Keratinocyte (primary cell): ENCODE measurements at places on chromosomes 11 and 22.

- DNase-seq = no peak
Measured at GRCh38 chr11:102955624-102956023, at the start of gene MMP13. TSS of gene MMP13 (minus strand) at chr11:102955732. CDS start at chr11:102955705, 27 bp downstream.

DNA sequence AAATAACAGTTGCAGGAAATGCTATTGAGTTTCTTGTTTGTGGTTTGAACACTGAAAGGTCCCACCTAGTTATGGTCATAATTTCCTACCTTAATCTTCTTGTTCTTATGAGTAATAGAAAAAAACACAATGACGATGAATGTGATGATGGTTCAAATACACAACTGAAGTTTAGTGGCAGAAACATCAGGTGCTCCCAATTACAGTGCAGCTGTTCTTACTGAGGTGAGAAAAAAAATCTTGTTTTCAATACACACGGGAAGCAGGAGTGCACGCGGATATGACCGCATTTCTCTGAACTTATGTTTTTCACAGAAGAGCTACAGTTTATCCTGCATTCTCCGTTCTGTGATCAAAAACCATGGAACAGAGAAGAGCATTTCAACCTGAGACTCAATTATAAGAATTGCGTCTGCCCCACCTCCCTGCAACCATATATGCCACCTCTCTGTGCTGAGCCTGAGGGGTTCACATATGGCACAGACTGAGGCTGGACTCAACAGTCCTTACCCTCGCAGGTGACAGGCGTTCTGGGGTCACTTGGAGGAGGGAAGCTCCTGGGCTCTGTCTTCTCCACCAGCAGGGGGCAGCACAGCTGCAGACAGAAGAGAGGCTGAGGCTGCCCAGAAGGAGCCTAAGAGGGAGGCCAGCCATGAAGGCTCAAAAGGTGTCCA, 99.7 kb upstream of the IGLL5 start:
- DNase-seq = no peak

DNA sequence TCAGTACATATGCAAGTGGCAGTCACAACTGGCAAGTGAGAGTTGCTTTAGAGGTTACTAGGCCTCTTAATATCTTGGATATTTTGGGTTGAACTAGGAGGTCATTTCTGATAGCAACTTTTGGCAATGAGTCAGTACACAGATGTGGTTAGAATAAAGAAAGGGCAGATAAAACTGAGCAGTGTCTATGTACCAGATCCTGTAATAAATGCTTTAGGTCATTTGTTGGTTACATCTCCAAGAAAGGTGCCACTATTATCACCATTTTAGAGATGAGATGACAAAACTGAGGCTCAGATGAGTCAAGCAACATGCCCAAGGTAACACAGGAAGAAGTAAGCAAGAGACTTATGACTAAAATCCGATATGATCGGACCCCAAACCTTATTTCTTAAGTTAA, 25.0 kb downstream of the MAML2 start:
- DNase-seq = no peak

GRCh38 chr11:45450189-45450588, 164.0 kb upstream of the SYT13 start:
- no peak for DNase-seq

- no peak for DNase-seq
Measured at GRCh38 chr11:133747409-133747808, 97.9 kb downstream of the SPATA19 start.

- no peak for DNase-seq
Measured at GRCh38 chr11:62994775-62995174, 10.0 kb upstream of the SLC22A6 start.

- DNase-seq = no peak
Measured at GRCh38 chr11:44443836-44444769, 121.4 kb upstream of the CD82 start.

GRCh38 chr11:36210529-36210928, 78.7 kb downstream of the COMMD9 start:
- DNase-seq = no peak

DNA sequence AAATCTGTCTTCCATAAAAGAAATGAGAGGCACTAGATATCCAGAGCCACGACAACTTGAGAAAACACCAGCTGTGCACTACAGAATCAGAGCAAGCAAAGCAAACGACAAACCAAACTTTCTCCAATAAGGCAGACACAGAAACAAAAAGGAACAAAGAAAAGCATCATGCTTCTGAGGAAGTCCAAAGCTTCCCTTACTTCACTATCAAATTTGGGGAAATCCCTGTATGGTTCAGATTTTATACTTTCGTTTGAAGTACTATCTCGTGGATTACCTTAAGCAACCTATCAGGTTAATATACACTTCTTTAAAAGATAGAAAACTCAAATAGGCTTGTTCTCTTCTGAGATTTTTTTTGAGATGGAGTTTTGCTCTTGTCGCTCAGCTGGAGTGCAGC, 27.7 kb downstream of the ALG9 start:
- no peak for DNase-seq

DNA sequence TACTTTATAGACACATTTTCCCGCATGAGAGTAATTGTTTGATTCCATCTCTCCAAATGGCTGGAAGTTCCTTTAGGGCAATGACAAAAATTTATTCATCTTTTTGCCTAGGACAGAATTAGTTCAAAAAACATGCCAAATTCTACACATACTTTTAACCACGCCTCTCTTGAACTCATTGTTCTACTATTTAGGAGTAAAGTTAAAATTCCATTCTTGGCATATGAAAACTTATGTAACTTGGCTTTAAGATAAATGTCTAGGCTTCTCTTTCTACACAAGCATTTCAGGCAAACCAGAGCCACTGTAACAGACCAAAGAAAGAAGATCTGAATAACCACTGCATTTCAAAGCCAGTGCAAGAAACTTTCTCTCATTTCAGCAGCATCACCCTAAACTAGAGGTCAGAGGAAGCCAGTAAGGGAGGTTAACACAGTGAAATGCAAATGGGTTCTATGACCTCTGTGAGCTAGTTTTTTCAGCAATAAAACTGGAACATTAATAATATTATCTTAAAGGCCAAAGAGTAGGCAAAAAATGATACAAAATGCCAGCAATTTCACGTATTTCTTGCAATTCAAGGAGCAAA, 73.0 kb downstream of the RSF1 start:
- DNase-seq = no peak

DNA sequence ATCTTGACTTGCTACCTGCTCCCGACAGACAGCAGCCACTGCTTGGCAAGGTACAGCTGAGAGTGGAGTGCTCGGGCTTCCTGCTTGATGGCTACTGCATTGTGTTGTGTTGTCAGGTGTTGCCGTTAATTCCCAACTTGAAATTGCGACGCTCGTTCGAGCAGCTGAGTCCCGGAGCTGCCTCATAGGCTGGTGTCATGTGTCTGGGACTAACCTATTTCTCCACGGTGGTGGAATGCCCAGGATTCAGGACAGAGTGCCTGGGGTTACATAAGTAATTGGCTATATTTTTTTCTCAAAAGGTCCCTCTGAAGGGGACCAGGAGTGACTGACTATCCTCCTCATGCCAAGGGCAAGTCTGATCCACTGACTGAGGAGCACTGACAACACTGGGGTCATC, 18.5 kb downstream of the COMMD9 start:
- DNase-seq = no peak

DNA sequence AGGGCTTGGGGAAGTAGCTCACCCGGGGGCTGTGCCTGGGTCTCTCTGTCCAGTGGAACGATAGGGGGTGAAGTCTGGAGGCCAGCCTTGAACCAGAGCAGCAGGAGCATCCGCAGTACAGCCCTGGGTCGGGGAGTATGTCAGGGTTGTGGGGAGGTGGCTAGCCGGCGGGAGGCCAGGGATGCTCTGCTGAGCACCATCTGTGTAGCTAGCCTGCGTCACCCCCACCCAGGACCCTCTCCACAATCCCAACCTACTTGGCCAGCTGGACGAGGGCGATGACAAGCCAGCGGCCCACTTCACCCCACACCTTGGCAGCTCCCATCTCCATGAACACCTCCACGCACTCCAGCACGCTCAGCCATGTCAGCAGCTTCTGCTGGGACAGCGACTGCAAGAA, 2.2 kb downstream of the PEX16 start:
- no peak for DNase-seq

DNA sequence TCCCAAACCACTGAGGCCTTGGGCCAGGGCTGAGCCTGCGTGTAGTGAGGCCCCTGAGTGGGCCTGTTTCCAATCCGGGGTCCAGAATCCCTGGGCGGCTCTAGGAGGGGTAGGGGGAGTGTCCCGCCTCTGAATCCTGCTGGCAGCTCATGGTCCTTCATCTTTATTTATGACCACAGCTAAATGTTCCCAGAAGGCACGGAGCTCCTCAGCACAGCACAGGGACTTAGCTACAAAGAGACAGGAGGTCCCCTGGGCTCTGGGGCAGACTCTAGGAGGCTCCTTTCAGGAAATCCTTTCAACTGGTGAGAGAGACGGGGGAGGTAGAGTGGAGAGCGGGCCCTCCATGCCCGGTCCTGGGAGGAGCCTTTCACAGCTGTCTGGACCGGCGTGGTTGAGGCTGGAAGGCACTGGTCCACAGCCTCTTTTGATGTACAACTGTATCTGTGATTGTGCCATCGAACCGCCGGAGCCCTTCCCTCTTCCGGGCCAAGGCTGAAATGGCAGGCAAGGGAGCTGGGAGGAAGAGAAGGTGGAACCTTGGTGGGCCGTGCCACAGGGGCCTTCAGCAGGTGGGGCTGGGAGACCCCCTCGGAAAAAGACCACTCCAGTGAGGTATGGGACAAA, 46.8 kb downstream of the SCUBE1 start:
- no peak for DNase-seq

DNA sequence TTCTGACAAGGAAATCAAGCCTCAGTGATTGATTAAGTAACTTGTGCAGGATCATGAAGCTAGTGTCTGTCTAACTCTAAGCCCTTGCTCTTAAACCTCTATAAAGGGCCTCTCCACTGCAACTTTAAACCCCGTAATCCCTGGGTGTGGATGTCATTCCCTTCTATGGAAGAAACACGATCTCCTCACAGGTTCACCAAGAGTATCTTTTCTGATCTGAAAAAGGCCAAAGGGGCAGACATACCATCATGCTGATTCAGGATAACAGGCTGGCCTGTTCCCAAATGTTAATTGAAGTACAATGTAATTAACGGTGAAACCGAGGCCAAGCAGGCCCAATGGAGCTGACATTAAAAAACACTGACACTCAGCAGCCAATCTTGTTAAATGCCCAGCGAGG, 17.1 kb downstream of the TTC12 start:
- DNase-seq = no peak

DNA sequence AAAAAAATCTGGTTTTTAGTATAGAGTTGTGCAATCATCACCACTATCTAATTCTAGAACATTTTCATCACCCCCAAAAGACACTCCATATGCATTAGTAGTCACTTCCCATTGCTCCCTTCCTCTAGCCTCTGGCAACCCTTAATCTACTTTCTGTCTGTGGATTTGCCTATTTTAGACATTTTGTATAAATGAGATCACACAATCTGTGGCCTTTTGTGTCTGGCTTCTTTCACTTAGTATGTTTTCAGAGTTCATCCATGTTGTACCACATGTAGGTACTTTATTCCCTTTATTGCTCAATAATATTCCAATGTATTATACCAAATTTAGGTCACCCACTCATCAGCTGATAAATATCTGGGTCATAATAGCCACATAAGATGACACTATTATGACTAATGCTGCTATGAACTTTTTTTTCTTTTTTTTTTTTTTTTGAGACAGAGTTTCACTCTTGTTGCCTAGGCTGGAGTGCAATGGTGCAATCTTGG, 67.5 kb upstream of the SCUBE2 start:
- DNase-seq = no peak

DNA sequence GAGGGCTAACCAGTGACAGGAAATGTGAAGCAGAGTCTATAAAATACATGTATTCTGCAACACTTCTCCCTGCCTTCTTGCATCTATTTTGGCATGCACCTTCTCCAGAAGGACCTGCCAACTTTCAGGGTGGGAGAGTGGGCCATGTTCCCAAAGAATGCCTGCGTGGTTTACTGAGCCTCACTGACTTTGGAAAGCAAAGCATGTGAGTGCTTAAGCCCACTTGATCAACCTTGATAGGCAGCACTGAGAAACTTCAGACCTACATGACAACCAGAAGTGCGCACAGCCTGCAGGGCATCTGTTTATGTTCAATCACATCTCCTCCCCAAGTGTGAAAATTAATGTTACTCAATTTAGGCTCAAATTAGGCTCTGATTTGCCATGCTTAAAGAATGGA, 69.2 kb downstream of the AMOTL1 start:
- no peak for DNase-seq

DNA sequence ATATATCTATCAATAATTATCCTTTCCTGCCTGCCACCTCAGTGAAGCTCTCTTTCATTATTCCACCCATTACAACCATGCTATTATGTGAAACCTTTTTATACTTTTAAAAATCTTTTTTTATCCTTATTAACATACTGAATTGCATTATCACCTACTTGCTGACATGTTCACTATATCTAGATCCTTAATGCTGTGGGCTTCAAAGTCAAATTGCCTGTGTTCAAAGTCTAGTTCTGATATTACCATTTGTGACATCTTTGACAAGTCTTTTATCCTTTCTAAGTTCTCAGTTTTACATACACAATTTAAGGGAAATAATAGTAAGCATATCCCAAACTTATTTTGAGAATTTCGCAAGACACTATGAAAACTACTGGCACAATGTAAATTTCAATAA, 2239.4 kb downstream of the LRRC4C start:
- DNase-seq = no peak

DNA sequence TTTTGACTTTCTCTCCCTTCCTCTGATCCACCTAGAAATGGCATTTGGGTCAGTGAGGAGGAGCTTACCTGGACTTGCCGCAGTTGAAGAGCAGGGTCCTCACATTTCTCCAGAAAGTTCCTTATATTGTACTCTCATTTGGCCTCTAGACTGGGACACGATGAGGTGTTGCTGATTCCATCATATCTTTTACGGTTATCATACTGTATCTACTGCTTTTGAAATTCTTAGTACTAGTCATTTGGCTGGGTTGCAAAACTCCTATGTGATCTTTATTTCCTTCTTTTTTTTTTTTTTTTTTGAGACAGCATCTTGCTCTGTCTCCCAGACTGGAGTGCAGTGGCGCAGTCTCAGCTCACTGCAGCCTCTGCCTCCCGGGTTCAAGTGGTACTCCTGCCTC, 58.7 kb upstream of the FAM181B start:
- DNase-seq = no peak

DNA sequence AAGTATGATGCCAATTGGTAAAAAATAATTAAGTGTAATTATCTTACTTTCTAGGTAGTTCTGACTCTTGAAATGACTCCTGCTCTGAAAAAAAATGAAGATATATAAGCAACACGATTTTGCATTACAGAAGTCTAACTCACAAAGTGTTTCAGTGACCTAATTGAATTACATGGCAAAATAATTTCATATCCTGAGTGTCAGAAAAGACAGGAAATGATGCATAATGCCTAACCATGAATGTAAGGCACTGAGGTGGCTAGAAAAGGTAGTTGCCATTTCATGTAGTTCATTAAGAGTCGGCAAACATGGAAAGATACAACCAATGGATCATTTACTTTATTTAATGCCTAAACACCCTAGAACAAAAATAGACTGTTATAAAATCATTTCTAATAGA, 113.5 kb downstream of the GUCY1A2 start:
- no peak for DNase-seq

- DNase-seq = no peak
Measured at GRCh38 chr11:47254386-47254785, 3.4 kb upstream of the NR1H3 start.
